ENCODE measurements at places on chromosomes 6 and 20. TPM values are rescaled to one million over a fixed set of nuclear protein-coding genes. Genes with fewer than 3 reads are reported as not detected.

GRCh38 chr6:88359530-88360202, 193.5 kb upstream of the CNR1 start:
- DNase-seq: no peak
- H3K27me3 ChIP-seq: no peaks in the 10 kb centered on the region
- H3K27ac ChIP-seq: no peak overlapping the region
- no peak overlapping the region for H3K4me3 ChIP-seq
- H3K4me1 ChIP-seq: peaks cover 15% of the 10 kb centered on the region

The FUT9 gene
- total RNA-seq: not detected

DNA sequence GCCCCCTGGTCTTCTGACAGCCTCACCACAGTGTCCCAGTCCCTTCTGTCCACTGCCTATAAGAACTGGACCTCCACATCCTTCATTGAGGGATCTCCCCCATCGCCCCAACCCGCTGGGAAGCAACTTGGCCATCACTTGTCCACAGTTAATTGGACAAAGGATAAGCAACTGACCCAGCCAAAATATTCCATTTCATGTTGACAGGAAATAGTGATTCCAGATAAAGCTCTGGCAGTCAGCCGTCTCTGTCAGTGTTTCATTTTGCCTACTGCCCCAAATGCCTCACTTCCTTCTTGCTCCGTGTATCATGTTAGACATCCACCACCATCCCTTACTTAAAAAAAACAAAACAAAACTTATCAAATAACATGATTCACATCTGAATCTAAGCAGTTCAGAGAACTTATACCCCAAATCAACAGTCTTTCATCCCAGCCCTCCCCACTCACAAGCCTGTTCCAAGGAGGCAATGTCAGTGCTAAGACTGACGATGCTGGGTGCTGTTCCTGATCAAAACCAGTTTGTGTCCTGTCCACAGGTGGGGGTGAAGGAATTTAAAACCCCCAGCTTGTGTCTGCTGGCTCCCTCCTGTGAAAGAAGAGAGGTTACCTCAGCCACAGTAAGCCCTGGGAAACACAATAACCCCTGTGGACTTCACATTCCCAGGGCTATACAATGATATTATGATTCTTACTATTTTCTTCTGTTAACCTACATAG, 162.5 kb downstream of the WDR27 start:
- no peak overlapping the region for H3K27ac ChIP-seq
- DNase-seq: no peak
- H3K4me1 ChIP-seq: peaks cover 17% of the 10 kb centered on the region
- no peak overlapping the region for H3K4me3 ChIP-seq
- H3K36me3 ChIP-seq: no peaks in the 10 kb centered on the region

DNA sequence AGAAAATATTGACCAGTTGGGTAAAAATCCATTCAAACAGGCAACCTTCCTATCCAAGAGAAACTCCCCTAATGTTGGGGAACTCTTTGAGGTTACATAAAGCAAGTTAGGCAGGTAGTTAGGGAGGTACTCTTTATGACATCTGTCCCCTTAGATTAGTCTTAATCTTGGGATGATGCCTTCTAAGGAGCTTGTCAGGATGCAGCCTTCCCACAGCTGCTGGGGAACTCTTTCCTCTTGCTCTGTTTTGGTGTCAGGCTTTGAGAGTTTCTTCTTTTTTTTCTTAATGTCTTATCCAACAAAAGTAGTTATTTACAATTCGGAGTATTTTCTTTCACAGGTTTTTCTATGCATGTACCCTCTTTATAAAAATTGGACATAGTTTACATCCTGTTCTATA, 194.8 kb downstream of the CDKAL1 start:
- no peaks in the 10 kb centered on the region for H3K36me3 ChIP-seq
- H3K4me3 ChIP-seq: no peak overlapping the region
- H3K27ac ChIP-seq: no peak overlapping the region
- H3K27me3 ChIP-seq: no peaks in the 10 kb centered on the region
- no peaks in the 10 kb centered on the region for H3K4me1 ChIP-seq

The ZNF311 gene
- total RNA-seq: 0.40 TPM

The ELOVL2 gene
- 0.91 TPM for total RNA-seq

DNA sequence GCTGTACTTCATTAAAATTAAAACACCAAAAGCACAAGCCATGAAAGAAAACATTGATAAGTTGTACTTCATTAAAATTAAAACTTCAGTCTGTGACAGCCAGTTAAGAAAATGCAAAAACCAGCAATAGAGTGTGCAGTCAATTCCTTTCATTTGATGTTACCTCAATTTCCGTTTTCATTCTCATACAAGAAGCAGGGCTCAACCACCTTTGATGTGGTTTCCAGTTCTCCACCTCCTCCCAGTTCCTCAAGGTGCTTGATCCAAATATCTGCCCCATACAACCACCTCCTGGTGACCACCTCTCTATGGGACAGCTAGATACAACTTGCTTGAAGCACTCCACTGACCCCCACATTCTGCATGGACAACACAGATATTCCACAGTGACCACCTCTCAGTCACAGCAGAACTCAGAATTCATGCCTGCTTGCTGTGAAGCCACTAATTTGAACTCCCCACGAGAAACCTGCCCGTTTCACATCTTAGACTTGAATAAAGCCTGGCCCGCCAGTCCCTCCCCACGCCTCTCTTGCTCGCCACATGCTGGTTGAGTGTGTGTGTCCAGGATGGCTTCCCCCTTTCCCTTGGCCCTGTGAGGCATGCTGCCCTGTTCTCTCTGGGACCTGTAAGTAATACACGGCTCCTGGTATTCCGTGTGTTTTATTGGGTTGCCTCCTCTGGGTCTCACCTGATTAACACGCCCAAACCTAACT, 66.1 kb downstream of the FAM50B start:
- H3K27me3 ChIP-seq: no peaks in the 10 kb centered on the region
- peaks cover 42% of the 10 kb centered on the region for H3K4me1 ChIP-seq
- no peak for DNase-seq
- H3K36me3 ChIP-seq: no peaks in the 10 kb centered on the region

DNA sequence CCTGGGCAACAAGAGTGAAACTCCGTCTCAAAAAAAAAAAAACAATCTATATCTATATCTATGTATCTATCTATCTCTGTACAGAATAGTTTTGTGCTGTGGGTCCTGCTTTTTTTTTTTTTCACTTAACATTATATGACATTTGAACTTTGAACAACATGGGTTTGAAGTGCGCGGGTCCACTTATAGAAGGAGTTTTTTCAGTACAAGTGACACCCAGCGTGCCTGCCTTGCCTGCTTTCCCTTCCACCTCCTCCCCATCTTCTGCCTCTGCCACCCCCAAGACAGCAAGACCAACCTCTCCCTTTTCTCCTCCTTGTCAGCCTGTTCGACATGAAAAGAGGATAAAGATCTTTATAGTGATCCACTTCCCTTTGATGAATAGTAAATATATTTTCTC, 102.2 kb upstream of the KCNG1 start:
- peaks cover 71% of the 10 kb centered on the region for H3K4me1 ChIP-seq
- DNase-seq: no peak
- H3K27me3 ChIP-seq: no peaks in the 10 kb centered on the region
- H3K36me3 ChIP-seq: no peaks in the 10 kb centered on the region
- no peak overlapping the region for H3K4me3 ChIP-seq

GRCh38 chr6:141199074-141199473, 933.7 kb upstream of the GJE1 start:
- no peaks in the 10 kb centered on the region for H3K4me1 ChIP-seq
- H3K27ac ChIP-seq: no peak overlapping the region
- H3K4me3 ChIP-seq: no peak overlapping the region

DNA sequence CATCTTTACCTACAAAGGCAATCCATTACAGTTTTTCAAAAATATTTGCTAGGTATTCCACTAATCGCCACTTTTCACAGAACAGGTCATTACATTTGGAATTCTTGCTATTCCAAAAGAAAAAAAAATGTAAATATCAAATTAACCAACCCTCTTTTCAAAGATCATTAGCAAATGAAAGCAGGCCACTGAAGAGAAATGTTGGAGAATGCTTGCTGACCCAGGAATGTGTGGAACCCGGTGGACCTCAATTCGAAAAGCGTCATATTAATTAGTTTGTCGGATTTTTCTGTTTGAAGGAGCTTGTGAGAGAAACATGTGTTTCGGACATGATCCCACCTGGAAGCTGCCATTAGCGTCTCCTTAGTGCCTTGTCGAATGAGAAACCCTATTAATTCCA, 27.9 kb upstream of the SERPINB9 start:
- no peaks in the 10 kb centered on the region for H3K36me3 ChIP-seq
- no peak for DNase-seq
- H3K27ac ChIP-seq: no peak overlapping the region
- no peak overlapping the region for H3K4me3 ChIP-seq
- no peaks in the 10 kb centered on the region for H3K27me3 ChIP-seq
- peaks cover 4% of the 10 kb centered on the region for H3K4me1 ChIP-seq

The BANF2 gene
- total RNA-seq: not detected

GRCh38 chr6:28489366-28490204, 26.0 kb downstream of the GPX6 start:
- H3K27ac ChIP-seq: no peak overlapping the region
- H3K4me3 ChIP-seq: no peak overlapping the region
- H3K36me3 ChIP-seq: no peaks in the 10 kb centered on the region
- no peaks in the 10 kb centered on the region for H3K27me3 ChIP-seq
- DNase-seq: no peak

- DNase-seq: no peak
- H3K36me3 ChIP-seq: no peaks in the 10 kb centered on the region
- H3K4me1 ChIP-seq: peaks cover 11% of the 10 kb centered on the region
- H3K4me3 ChIP-seq: no peak overlapping the region
- no peaks in the 10 kb centered on the region for H3K27me3 ChIP-seq
Observed at GRCh38 chr6:2454180-2454579, 208.8 kb upstream of the GMDS start.

DNA sequence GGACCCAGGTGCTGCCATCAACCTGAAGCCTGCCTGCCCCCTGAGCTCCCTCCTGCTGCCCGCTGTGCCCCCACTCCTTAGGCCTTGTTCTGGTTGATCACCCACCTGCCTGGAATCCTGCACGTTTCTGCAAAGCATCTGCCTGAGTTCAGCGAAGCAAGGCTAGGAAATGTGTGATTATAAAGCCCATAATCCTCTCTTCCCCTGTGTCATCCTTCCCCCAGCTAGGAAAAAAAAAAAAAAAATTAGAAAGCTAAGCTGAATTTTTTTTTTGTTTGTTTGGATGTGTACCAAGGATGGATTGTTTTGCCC, 93.2 kb downstream of the FOXA2 start:
- no peak overlapping the region for H3K4me3 ChIP-seq
- no peak for DNase-seq
- H3K27me3 ChIP-seq: no peaks in the 10 kb centered on the region
- peaks cover 11% of the 10 kb centered on the region for H3K4me1 ChIP-seq
- H3K36me3 ChIP-seq: no peaks in the 10 kb centered on the region

- H3K4me3 ChIP-seq: peak overlapping the region; percentile 95
- no peaks in the 10 kb centered on the region for H3K27me3 ChIP-seq
- H3K4me1 ChIP-seq: peaks cover 28% of the 10 kb centered on the region
- peak overlapping the region; percentile 84 for H3K27ac ChIP-seq
- peak; percentile 20 for DNase-seq
Observed at GRCh38 chr6:109381061-109381746, 1.1 kb downstream of the CD164 start.

The VSX1 gene
- total RNA-seq: not detected

- no peak for DNase-seq
- H3K36me3 ChIP-seq: no peaks in the 10 kb centered on the region
- H3K4me3 ChIP-seq: no peak overlapping the region
- no peaks in the 10 kb centered on the region for H3K4me1 ChIP-seq
Observed at GRCh38 chr20:48451401-48451800, 376.4 kb downstream of the PREX1 start.

DNA sequence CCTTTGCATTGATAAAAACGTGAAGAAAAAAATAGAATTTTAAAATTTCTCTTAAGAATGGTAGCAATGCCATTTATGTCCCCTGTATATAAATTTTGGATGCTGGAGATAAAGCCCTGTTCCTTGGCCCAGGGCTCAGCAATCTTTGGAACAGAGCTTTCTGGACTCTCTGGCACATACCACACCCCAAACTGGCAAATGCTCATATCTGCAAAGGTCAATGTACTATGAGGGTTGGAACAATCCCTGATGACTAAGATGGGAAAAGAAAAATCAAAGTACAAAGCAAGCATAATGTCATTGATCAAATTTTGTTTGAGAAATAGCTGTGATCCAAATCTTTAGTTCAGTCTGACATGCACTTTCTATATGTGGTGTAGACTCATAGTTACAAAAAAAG, 158.1 kb upstream of the HCRTR2 start:
- no peak overlapping the region for H3K27ac ChIP-seq
- no peaks in the 10 kb centered on the region for H3K36me3 ChIP-seq
- peaks cover 11% of the 10 kb centered on the region for H3K4me1 ChIP-seq
- H3K4me3 ChIP-seq: no peak overlapping the region
- DNase-seq: no peak

GRCh38 chr6:166705069-166705468, 78.0 kb upstream of the RPS6KA2 start:
- no peak for DNase-seq
- no peak overlapping the region for H3K4me3 ChIP-seq
- no peaks in the 10 kb centered on the region for H3K36me3 ChIP-seq
- H3K27ac ChIP-seq: no peak overlapping the region
- H3K4me1 ChIP-seq: 0 out of 2 replicates have a peak, but pooled peaks cover 9% of the 10 kb centered on the region
- no peaks in the 10 kb centered on the region for H3K27me3 ChIP-seq

GRCh38 chr6:10429638-10430427, 15.0 kb upstream of the TFAP2A start:
- no peaks in the 10 kb centered on the region for H3K36me3 ChIP-seq
- H3K4me1 ChIP-seq: peaks cover 20% of the 10 kb centered on the region
- no peak overlapping the region for H3K27ac ChIP-seq
- DNase-seq: peak; percentile 75

The TNNC2 gene
- total RNA-seq: not detected

DNA sequence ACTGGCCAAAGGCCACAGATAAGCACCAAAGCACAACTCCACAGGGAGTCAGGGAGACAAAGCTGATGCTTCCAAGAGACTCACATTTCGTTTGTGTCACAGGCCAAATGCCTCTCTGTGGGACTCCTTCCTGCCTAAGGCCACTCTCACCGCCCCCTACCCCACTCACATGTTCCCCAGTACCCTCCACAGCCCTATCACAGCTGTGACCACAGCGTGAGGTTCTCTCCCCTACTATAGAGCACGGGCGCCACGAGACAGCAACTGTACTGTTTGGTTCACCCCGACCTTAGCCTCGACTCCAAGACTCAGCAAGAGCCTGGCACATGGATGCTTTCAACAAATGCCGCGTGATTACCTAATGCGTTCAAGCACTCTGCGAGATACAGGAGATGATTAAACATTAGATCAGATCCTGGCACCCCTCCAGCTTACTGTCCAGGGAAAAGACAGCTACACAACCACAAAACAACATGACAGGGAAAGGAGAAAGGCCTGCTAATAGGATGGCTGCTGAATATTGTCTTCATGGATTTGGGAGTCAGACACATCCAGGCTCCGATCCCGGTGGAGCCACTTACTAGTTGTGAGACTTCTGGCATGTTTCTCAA, 105.5 kb downstream of the AGPAT4 start:
- H3K36me3 ChIP-seq: no peaks in the 10 kb centered on the region
- DNase-seq: peak; percentile 96
- peaks cover 15% of the 10 kb centered on the region for H3K4me1 ChIP-seq
- H3K4me3 ChIP-seq: no peak overlapping the region

- H3K4me1 ChIP-seq: peaks cover 42% of the 10 kb centered on the region
- H3K36me3 ChIP-seq: no peaks in the 10 kb centered on the region
- H3K27ac ChIP-seq: peak overlapping the region; percentile 99
- H3K4me3 ChIP-seq: peak overlapping the region; percentile 44
- no peaks in the 10 kb centered on the region for H3K27me3 ChIP-seq
Observed at GRCh38 chr6:45608252-45608913, 230.6 kb upstream of the SUPT3H start.

All from PC-3 (cell line).